ENCODE measurements at places on chromosomes 7 and 10.

DNA sequence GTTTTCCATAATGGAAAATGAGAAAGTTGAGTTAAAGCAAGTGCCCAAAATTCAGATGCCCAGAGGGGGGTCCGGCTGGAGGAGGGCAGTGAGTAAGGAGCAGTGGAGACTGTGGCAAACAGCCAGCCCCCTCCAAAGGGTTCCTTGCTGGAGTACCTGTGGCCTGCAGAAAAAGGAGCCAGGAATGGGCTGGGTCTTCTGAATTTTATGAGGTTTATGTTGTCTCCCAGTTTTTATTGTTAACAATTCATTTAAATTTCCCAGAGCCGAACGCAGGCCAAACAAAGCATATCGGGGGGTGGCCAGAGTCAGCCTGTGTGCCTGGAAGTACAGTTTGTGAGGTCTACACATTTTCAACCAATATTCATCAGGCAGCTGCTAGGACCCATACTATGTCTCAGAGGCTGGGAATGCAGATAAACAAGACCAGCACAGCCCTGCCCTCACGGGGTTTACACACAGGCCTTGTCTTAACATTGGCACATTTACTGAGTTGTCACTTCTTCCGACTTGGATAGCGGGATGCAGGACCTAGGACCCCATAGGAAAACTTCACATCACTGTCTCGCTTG, 12.9 kb upstream of the CSGALNACT2 start:
- no peak for DNase-seq

DNA sequence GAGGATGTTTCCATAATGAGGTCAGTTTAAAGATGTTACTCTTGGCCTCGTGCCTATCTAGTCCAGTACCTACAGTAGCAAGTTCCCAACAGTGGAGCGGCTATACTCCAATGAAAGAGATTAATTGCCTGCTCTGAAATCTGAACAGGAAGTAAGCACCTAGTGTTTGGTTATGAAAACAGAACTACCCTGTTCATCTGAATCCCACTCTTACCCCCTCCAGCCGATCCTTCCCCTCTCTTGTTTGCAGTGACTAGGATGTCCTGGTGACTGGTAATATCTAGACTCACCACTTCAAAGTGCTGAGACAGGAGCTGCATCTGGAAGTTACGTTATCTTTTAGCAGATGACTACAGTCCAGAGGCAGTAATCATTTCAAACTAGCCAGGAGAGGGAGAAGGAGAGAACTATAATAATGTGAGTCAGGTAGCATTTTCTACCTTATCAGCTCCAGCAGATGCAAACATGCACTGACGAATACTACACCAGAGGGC, 666.7 kb upstream of the NRP1 start:
- peak; percentile 16 for DNase-seq

- DNase-seq, result no peak
Observed at GRCh38 chr7:137987018-137987349, 14.9 kb downstream of the CREB3L2 start.

DNA sequence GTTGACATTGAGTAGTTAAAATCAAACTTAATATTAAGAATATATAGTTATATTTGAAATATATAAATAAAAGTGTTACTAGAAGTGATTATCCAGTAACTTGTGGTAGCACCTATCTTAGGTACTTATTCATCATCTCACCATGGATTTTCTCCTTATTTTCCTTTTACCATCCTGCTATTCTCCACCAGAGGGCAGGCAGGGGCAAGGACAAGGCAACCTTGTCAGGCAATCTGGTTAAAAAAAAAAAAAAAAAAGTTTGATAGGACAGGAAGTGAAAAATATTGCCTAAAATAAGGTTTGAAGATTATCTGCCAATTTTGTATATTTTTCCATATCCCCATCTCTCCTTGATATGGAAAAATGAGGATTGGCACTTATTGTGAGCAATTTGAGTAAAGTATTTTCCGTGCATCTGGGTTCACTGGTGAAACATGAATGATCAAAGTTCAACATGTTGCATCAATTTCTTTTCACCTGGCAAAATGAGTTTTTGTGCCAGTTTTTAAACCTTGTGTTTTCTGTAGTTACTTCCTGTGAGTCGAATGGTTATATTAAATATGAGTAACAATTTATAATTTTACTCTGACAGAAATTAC, 256.7 kb downstream of the AGMO start:
- peak; percentile 69 for DNase-seq

DNA sequence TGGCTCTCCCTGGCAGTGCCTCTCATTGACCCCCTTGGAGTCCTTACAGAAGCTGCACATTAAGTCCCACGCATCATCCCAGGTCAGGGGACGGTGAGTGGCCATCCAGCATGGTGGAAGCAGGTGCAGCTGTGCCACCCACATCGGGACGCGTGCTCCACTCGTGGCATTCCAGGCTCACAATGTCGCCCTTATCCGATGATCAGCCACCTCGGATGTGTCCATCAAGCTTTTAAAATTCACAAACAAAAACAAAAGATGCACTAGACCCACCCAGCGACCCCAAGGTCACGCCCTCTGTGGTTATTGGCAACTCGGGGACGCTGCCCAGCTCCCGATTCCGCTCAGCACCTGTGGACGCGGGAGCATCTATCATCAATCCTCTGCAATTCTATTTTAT, 530.9 kb downstream of the PTPRN2 start:
- no peak for DNase-seq

- DNase-seq, result no peak
Observed at GRCh38 chr10:101293007-101293723, 60.8 kb upstream of the BTRC start.

DNA sequence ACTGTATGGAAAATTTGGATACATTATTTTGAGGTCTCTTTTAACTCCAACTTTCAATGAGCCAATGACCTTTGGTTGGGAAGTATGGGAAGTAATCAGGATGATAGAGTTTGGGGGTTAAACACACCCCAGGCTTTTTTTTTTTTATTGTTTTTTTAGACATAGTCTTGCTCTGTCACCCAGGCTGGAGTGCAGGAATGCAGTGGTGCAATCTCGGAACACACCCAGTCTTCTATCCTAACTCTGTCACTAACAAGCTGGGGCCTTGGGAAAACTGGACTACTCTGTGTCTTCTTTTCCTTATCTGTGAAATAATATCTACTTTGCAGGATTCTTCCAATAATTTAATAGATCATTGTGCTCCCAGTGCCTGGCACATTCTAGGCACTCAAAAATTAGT, 37.6 kb upstream of the AGBL3 start:
- DNase-seq, result peak; percentile 55

- DNase-seq, result no peak
Observed at GRCh38 chr10:65125212-65125611, 1604.0 kb downstream of the REEP3 start.

DNA sequence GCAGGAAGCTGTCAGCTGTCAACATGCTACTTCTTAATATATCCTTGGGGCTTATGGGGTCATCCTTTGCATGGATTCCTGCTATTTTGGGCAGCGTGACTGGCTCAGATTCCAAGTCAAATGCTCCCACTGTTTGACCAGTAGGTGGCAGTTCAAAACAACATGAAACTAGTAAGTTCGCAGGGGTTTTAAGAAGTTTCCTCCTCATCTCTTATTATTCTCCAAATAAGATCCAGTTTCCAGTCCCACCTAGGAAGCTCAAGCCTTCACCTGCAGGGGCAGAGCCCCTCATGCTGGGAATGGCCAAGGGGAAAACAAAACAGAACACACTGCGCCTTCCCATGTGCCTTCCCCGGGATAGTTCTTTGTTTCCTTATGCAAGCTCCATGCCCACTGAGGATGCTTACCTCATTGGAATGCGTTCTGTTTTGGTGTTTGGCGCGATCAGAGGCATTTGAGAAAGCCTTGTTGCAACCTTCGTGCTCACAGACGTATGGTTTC, 259.8 kb downstream of the GLI3 start:
- DNase-seq, result peak; percentile 25

DNA sequence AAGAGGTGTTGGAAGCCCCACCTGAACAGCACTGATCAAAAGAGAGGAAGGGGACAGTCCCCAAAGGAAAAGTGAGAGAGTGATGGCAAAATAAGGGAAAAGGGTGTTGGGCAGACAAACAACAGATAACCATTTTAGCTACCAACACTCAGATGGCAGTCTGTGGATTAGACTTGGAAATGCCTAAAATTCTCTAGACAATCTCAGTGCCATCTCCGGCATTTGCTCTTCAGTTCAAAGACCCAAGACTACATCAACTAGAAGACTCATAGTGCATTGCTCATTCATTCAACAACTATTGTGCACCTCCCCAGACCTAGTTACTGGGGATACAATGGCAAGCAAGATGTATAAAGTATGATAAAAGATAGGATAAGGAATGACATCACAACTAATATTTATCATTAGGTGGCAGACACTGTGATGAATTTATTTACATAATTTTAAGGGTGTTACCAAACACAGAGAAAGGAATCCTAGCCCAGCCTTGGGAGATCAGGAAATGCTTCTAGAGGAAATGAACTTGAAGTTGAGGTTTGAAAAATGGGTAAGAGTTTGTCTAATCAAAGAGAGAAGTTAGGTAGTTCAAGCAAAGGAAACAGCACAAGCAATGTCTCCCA, 109.3 kb upstream of the ARID5B start:
- DNase-seq, result no peak

- no peak for DNase-seq
Observed at GRCh38 chr7:1848911-1849311, 178.8 kb downstream of the ELFN1 start.

GRCh38 chr10:44939691-44940401, 19.8 kb upstream of the RASSF4 start:
- DNase-seq, result peak; percentile 48

DNA sequence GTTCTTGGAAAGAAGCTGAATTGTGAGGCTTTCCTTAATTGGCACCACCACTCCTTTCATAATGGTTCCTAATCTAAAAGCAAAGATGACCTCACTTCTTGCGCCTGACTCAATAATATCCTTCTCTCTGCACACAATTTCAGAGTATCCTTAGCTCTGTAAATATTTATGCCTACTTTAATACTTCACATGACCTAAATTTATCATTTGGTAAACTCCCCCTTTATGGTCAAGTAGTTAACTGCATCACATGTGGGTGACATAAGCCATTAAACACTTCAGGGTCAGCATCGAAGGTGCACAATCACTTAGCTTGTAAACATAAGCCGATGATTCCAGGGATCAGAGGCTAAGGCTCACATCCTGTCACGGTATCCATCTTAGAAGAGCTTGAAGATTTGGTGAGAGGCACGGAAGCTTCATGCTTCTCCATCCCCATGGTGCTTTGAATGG, 7.3 kb upstream of the RHOBTB1 start:
- DNase-seq, result no peak

DNA sequence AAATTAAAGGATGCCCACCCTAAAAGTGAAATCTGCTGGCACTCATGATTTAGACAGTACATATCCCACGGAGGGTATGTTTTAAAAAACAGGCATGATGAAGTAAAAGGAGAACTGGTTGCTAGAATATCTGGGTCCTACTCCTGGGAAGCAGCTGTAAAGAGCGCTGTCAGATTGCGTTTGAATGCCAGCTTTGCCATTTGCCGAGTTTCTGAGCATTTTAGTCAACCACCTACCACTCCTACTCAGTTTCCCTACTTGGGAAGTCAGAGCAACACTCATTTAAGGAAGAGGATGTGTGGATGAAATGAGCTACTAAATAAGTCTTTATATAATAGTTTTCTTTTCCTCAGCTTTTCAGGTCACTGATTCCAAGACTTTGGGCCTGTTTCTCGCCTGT, 1.1 kb upstream of the UMAD1 start:
- DNase-seq, result no peak

DNA sequence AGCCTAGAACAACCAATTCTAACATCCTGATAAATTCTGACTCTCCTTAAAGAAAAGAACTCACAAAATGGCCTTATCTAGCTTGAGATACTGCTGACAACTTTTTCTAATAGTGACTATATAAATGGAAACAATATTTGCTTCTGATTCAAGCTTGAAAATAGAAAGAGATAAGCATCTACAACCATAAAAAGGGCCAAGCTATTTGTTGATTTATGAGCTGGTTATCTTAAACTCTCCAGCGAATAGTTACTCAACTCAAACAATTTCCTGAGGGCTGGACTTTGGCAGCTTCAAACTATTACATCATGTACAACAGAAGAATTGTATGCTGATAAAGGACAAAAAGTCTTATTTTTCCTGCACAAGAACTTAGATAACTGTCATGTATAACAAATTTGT, 4.6 kb downstream of the USP54 start:
- DNase-seq, result peak; percentile 73

GRCh38 chr7:55026867-55027490, 8.2 kb downstream of the EGFR start:
- DNase-seq, result no peak

DNA sequence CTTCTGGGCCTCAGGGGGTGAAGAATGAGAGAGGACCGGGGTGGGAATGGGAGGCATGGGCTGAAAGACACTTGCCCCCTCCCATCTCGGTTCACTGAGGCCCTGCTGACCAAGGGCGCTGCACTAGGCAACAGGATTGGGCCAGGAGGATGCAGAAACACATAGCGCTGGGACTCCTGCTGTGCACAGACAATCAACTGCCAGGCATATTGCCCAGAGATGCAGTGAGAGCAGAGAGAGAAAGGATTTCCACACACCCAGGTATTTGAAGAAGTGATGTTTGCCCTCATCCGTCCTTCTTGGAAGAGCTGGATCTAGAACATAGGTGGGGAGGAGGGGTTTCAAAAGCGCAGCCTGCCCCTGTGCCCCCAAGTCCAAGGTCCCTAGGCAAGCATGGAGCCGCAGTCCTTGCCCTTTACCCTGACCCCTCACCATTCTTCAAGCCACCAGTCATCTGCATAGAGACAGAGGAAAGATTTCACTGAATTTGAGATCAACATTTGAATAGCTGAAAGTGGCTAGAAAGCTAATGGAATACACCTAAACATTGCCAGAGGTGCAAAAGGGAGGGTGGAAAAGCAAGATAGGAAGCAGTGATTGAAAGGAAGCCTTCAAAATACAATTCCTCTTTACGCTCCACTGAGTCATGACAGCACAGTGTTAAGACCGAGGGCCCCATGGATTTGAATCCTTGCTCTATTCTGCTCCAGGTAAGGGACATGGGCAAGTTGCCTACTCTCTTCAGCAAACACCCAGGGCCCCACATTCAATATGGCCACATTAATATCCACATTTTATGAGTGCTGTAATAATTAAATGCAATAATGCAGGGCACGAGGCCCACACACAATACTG, 44.2 kb upstream of the TNS3 start:
- DNase-seq, result no peak

GRCh38 chr7:40583667-40584444, 449.1 kb downstream of the SUGCT start:
- no peak for DNase-seq

- DNase-seq, result no peak
Observed at GRCh38 chr10:36688717-36689116, 436.7 kb upstream of the ANKRD30A start.

GRCh38 chr10:6838118-6838517, 258.0 kb upstream of the PRKCQ start:
- no peak for DNase-seq

Measured in Caco-2 (cell line).